ENCODE measurements at places on chromosomes 7 and 10.

GRCh38 chr7:42469341-42469740, 232.3 kb upstream of the GLI3 start:
- DNase-seq, result no peak

DNA sequence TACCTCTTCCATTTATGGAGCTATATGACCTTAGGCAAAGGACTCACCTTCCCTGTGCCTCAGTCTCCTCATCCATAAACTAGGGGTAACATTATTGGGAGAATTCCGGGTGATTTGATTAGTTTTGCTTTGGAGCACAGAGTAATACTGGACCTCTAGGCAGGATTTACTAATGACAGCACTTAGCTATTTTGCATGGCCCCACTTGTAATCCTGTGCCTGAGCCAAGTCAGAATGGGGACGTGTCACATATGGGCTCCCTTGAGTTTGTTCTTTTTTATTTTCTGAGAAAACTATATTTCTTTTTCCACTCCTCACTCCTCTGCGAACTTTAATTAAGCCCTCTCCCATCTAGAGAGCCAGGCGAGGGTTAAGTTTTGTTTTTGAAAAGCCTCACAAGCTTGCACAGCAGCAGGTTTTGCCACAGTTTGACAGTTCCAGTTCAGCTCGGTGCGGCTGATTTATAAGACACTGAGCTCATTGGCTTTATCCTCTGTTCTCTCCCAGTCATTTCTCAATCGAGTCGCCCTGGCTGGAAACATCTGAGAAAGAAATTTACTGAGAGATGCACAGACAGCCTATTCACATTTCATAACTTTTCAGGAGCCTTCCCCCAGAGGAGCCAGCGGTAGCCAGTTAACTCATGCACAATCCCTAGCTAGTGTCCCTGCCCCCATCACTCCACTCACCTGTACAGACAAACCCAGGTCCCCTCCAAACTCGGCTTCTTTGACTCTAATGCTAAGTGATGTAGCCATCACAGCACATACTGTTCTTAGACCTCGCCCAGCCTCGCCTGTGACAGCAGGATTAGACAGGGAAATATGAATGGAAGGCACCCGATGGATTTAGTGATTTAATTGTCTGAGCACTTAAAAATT, 441.9 kb upstream of the NPVF start:
- no peak for DNase-seq

DNA sequence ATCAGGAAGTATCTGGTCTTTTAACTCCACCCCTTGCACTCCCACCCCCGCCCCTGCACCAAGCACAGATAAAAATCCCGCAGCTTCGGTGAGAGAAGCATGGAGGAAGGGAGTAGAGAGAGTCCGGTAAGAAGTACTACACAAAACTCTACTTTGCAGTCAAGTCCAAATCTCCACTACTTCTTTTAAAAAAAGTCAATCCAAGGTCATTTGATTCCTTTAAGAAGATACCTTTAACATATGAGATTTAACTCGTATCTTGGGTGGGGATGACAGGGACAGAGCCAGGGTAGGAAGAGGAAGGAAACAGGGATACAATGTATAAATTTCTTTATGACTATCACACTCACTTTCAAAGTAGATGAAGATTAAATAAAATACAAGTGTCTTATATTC, 132.1 kb downstream of the NRBF2 start:
- DNase-seq, result no peak

DNA sequence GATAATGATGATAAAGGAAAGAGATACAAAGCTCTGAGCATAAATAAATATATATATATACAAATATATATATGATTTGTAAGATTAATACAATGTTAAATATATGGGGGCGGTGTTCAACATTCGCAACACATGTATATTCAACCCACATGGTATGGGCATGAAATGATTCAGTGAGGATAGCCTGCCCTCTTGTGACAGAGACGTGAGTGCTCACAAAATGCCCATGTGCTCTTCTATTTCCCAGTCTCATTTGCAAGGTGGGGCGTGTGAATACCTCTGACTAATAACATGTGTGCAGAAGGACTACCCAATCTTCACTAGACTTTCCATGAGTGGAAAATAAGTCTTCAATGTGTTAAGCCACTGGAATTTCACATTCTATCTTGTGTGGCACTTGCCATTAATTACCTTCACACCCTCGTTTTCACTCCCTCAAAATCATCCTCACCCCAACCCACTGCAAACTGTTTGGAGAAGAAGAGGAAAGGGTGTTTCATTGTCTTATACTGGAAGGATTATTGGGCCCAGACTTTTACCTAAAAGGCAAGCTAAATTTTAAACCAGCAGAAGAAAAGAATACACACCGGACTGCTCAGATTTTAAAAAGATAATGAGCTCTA, 26.9 kb downstream of the ASAH2 start:
- no peak for DNase-seq

DNA sequence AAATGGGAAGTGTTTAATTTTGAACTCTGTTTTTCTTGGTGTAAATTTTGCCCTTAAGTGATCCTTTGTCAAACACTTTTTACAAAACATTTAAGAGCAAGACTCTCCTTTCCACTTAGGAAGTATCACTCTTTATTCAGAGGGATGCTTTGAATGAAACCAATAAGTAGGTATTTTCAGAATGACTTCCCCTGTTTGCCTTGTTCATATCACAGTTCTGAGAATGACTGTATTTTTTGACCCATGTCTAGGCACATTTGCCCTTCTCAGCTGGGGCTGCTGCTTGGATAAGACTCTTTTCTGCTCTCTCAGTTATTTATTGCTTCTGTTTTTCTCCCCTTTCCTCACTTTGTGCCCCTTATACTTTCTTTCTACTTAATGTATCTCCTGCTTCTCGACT, 98.2 kb downstream of the CCNY start:
- DNase-seq, result no peak

- DNase-seq, result no peak
These were observed 25.5 kb downstream of the NYAP1 start for GRCh38 chr7:100509231-100509630.

DNA sequence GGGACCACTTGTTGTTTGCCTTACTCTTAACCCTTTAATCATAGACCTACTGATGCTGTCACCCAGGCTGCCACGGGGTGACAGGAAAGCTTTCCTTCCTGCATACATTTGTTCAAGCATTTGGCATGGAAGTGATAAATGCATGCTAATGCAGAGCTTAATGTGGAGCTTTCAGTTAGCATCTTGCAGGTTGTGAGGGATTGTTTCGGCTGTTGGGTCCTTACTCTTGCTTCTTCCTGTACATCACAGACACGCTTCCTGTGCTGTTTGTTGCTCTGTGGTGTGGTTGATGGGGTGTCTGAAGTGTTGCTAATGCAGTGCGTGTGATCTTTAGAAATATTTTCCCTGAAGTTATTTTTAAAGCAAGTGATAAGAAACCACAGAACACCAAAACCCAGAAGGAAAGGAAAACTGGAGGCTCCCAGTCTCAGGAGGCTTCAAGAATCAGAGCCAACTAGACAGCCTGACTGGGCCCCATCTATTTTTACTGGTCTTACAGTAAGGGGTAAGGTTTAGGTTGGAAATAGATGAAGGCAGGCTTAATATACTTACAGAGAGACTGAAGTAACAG, 143.1 kb downstream of the CHN2 start:
- DNase-seq, result no peak

DNA sequence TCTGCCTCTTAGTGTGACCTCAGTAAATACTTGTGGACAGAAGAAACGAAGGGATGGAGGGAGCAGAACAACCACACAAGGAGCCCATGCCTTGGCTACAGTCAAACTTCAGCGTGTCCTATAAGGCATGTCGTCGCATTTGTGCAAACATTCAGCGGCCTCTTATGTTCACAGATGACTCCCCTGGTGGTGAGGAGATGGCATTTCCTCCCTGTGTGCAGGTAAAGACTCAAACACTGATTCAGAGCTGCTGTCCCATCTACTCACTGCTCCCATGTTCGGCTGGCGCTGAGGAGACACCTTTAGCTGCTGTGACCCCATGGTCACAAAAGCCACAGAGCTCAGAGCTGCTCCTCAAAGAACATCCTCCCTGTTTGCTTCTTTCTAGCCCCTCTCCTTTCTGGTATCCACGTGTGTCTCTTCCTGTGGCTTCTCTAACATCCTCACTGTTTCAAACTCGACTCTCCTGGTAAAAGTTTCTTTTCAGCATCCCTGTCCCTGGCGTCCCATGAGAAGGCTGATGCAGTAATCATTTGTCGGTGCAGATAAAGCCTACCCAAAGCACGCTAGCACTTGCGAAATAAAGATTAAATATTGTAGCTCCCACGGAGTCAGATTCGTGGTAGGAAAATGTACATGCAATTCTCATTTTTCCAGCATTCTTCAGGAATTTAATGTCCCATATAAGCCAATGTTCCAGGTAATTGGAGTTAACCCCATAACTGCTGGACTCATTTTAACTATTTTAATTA, 124.9 kb upstream of the NEBL start:
- no peak for DNase-seq

DNA sequence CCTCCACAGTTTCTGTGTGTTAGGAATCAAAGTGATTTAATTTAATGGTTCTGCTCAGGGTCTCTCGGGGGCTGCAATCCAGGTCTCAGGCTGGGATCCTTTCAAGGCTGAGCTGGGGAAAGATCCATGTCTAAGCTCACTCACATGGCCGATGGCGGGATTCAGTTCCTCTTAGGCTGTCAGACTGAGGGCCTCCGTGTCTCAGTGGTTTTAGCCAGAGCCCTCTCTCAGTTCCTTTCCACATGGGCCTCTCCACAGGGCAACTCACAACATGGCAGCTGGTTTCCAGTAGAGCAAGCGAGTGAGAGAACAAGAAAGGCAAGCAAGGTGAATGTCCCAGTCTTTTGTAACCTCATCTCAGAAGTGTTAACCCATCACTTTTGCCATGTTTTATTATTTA, 26.9 kb downstream of the CAV1 start:
- DNase-seq, result no peak

DNA sequence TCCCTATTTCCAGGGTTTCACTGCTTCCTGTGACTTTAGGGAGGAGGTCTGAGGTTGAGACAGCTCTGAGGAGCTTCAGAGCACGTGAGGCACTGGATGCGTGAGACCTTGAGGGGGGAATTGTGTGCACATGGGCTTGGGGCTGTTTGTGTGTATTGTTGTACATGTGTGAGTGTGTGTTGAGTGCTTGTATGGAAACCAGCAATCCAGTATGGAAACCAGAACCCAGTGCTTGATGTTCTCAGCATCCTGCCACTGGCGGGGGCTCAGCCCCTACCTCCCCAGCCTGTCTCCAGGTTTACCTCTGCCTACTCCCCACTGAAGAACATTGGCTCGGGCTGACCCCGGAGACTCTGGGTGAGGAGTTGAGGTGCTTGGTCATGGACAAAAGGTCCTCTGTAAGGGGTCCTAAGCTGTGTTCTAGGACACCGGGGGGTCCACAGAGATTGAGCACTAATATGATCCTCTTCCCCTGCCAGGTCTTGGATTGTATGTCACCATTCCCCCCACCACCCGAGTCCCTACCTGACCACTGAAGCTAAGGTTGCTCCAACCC, 20.8 kb downstream of the SFTPD start:
- peak; percentile 38 for DNase-seq

DNA sequence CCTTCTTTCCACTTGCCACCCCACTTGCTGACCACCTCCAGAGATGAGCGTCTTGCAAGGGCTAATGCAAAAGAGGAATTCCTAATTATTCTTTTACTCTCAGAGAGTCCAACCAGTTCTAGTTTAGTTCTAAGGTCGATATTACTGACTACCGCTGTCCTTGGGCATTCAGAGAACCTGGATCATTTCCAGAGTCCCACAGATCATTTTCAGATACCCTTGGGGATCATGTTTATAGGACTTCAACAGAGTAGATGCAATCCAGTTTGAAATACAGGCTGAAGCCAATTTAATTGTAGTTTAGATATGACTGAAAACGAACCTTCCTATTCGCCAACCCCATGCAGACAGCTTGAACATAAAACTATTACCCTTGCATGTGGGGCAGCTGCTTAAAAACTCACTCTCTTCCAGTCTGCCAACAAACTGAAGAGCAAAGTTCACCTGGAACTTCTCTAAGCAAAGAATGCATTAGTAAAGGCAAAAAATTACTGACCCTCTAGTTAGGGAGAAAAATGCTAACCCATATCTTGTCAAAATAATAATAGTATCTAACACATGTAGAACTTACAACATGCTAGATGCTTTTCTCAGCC, 22.4 kb downstream of the CFAP69 start:
- no peak for DNase-seq

GRCh38 chr7:44587843-44588711, 6.0 kb upstream of the TMED4 start:
- DNase-seq, result peak; percentile 73

DNA sequence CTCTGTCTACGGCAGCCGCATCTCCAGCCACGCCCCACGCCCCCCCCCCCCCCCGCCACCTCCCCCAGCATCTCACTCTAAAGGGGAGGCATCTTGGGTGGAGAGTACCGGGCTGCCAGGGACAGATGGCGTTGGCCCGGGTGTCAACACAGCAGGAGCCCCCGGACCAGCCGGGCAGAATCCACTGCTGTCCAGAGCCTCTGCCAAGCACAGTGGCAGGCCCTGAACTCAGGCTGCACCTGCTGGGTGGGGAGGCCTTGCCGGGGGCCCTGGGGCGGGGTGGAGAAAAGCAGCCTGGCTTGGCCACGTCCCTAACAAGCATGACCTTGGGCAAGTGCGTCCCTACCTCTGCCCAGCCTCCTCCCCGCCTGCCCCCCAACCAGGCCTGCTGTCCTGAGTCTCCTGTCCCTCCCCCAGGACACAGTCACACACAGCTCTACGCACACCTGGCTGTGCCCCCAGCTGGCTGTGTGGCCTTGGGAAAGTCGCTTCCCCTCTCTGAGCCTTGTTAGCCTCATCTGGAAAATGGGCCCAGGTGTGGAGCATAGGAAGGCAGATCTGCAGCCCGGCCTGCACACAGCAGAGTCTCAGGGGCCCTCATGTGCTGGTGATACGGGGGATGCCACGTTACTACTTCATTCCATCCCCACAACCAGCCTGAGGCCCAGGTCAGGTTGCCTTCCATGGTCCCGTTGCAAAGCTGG, 45.2 kb downstream of the MICALL2 start:
- no peak for DNase-seq

GRCh38 chr7:77335581-77335980, 80.6 kb downstream of the GSAP start:
- DNase-seq, result no peak

- peak; percentile 85 for DNase-seq
These were observed 729 bp downstream of the DNAJB6 start for GRCh38 chr7:157337316-157338149.

GRCh38 chr7:134722786-134723322, 56.6 kb upstream of the CALD1 start:
- no peak for DNase-seq

DNA sequence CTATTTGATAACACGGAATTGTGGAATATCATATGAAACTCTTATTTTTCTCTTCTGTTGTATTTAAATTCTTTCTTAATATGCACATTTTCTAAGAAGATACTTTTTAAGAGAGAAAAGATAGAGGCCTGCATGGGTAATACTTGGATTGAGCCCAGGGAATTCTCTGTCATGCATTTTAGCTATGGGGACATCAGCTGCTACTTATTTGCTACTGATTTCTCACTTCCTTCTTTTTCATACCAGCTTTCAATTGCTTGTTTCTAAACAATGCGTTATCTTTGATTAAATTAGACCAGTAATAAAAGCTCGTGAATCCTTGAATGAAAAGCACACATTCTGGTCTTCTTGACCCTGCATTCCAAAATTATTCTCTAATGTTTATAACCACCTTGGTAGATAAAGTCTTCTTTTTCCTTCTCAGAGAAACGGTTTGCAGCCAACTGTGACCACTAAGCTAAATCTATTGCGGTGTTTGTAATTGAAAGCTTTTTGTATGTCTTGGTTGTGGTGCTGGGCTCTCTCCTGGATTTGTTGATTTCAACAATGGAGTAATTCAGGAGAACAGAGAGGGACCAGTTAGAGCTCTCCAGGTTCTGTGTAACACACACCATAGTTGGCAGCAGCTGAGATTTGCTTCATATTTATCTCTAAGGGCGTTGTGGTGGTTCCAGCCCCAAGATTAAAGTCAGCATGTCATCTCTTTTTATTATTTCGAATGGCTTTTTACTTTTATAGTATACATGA, 139.3 kb downstream of the PPP1R9A start:
- DNase-seq, result no peak
